ENCODE measurements at places on chromosomes 5 and 9.

DNA sequence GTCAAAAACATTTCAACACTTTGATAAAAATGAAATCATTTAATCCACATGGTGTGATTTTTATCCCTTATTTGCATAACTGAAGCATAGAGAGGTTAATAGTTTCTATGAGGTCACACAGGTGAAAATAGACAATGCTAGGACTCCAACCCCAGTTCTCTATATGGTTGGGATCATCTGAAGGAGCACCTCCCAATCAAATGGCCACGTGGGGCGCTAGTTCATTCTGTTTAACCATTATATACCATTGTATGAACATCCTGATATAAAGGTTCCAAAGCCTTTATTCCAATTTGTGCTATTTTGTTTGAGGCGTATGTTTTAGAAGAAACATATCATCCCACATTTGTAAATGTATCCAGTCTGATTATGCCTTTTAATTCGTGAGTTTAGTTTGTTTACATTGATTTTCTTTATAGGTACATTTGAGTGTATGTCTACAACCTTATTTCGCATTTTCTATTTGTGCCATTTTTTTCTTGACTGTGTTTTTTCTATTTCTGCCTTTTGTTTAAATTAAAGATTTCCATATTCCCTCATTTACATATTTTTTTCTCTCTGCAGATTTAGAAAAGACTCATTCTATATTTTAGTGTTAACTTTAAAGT lies 1092.0 kb downstream of the MAT2B start:
- DNase-seq: no peak

- DNase-seq: no peak
Observed at GRCh38 chr5:72282878-72283277, 37.2 kb downstream of the MRPS27 start.

GRCh38 chr9:105131981-105132380 lies 112.5 kb upstream of the SLC44A1 start:
- no peak for DNase-seq

GRCh38 chr5:171961117-171961516 lies 45.3 kb downstream of the FBXW11 start:
- DNase-seq: no peak
